Type B pancreatic cell (in vitro differentiated cells): ENCODE measurements at places on chromosomes 2 and 18.

GRCh38 chr2:7825591-7826312 lies 856.1 kb upstream of the ID2 start:
- H3K27ac ChIP-seq: no peak overlapping the region
- no peak overlapping the region for H3K4me3 ChIP-seq
- H3K27me3 ChIP-seq: no peaks in the 10 kb centered on the region
- no peaks in the 10 kb centered on the region for H3K36me3 ChIP-seq

DNA sequence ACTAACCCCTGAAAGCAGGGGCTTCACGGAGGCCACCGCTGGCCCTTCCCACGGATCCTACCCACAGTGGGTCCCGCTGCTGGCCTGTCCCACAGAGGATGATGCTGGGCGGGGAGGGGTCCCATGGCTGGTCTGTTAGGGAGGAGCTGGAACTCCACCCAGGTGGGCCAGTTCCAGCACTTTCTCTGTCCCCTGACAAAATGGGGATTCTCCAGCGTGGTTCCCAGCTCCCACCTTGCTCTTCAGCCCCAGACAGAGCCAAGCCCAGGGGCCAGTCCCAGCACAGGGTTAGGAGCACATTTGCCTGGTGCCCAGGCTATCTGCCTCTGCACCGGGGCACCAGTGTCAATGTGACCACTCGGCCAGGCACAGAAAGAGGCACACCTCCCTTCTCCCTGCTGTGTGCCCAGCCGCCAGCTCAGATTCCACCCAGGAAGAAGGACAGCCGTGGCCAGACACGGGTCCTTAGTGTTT lies 50.0 kb downstream of the ANKMY1 start:
- no peak overlapping the region for H3K4me3 ChIP-seq
- H3K4me1 ChIP-seq: no peaks in the 10 kb centered on the region
- H3K36me3 ChIP-seq: no peaks in the 10 kb centered on the region
- no peak overlapping the region for H3K27ac ChIP-seq

- no peak overlapping the region for H3K27ac ChIP-seq
- DNase-seq: no peak
- H3K4me1 ChIP-seq: no peaks in the 10 kb centered on the region
- H3K4me3 ChIP-seq: no peak overlapping the region
Observed at GRCh38 chr2:215269397-215270117, 42.3 kb upstream of the ATIC start.

- H3K27ac ChIP-seq: peak overlapping the region; percentile 98
- DNase-seq: no peak
- peak overlapping the region; percentile 98 for H3K4me3 ChIP-seq
- no peaks in the 10 kb centered on the region for H3K36me3 ChIP-seq
- H3K4me1 ChIP-seq: peaks cover 31% of the 10 kb centered on the region
Observed at GRCh38 chr2:219598308-219599078, 836 bp downstream of the STK11IP start.

DNA sequence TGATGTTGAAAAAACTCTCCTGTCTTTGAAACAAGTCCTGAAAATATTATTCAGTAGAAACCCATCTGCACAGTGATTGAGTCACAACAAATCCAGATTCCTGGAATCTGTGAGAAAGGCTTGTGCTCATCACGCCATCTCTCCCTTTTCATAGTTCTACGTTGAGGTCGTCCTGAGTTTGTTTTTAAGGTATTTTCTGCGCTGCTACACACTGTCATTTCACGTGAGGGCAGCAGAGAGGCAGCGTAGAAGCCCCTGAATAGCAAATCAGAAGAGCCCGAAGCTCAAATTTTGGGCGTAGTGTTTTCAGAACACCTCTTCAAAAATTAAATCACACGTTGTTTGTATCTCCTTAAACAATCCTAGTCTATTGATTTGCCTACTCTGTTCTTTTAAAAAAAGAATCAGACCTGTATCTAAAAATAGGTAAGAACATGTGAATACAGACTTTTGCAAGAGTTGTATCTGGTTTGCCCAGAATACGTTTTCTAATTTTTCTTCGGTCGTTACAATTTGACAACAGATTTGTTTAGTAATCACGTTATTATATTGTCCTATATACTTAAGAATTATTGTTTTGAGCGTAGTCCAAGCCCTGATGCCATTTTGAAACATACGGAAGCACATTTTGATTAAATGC lies 61.6 kb upstream of the SLC38A11 start:
- no peaks in the 10 kb centered on the region for H3K36me3 ChIP-seq
- H3K27ac ChIP-seq: no peak overlapping the region
- no peaks in the 10 kb centered on the region for H3K27me3 ChIP-seq
- DNase-seq: no peak
- H3K4me3 ChIP-seq: no peak overlapping the region

- no peaks in the 10 kb centered on the region for H3K4me1 ChIP-seq
- peak overlapping the region; percentile 83 for H3K27ac ChIP-seq
- peak overlapping the region; percentile 92 for H3K4me3 ChIP-seq
- H3K36me3 ChIP-seq: no peaks in the 10 kb centered on the region
Observed at GRCh38 chr2:172736424-172737174, 954 bp downstream of the RAPGEF4 start.

DNA sequence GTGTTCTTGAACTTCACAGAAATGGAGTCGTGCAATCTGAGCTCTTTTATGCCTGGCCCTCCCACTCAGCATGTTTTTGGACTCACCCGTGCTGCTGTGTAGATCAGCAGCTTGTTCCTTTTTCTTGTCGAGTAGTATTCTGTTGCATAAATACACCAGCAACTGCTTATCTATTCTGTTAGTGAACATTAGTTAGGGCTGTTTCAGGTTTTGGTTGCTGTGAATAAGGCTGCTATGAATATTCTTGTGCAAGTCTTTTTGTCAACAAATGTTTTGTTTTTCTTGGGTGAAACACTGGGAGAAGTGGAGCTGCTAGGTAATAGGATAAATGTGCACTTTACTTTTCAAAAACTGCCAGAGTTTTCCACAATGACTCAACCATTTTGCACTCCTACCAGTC lies 15.3 kb upstream of the CIDEA start:
- no peaks in the 10 kb centered on the region for H3K4me1 ChIP-seq
- H3K4me3 ChIP-seq: no peak overlapping the region
- DNase-seq: no peak
- no peaks in the 10 kb centered on the region for H3K36me3 ChIP-seq

- H3K4me3 ChIP-seq: no peak overlapping the region
- H3K4me1 ChIP-seq: peaks cover 8% of the 10 kb centered on the region
- no peak overlapping the region for H3K27ac ChIP-seq
- DNase-seq: no peak
Observed at GRCh38 chr2:138601458-138602165, 100.0 kb downstream of the SPOPL start.

DNA sequence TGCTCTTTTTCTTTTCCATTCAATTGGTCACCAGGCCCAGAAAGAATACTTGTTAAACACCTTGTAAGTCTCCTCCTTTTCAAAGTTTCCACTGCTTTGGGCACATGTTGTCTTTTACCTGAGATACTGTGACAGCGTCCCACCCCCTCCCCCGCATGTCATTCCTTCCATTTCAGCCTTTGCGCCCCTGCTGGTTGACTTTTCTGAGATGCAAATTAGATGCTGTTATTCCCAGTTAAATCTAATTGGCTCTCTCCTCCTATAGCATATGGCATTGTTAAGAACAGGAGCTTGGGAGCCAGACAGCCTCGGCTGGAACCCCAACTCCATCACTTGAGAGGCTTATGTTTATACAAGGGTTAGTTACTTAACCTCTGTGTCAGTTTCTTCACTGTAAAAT lies 80.3 kb upstream of the GAREM1 start:
- H3K27me3 ChIP-seq: peaks cover 6% of the 10 kb centered on the region
- H3K36me3 ChIP-seq: no peaks in the 10 kb centered on the region
- H3K27ac ChIP-seq: no peak overlapping the region
- DNase-seq: no peak
- H3K4me1 ChIP-seq: peaks cover 4% of the 10 kb centered on the region

GRCh38 chr2:158487419-158487818 lies 30.7 kb downstream of the PKP4 start:
- no peak overlapping the region for H3K4me3 ChIP-seq
- no peak overlapping the region for H3K27ac ChIP-seq
- peaks cover 33% of the 10 kb centered on the region for H3K4me1 ChIP-seq
- DNase-seq: no peak
- H3K36me3 ChIP-seq: peaks cover 9% of the 10 kb centered on the region

- DNase-seq: no peak
- H3K27me3 ChIP-seq: no peaks in the 10 kb centered on the region
- H3K36me3 ChIP-seq: peaks cover 21% of the 10 kb centered on the region
- H3K4me1 ChIP-seq: peaks cover 10% of the 10 kb centered on the region
- no peak overlapping the region for H3K4me3 ChIP-seq
Observed at GRCh38 chr2:65079017-65079416, 22.8 kb downstream of the CEP68 start.

DNA sequence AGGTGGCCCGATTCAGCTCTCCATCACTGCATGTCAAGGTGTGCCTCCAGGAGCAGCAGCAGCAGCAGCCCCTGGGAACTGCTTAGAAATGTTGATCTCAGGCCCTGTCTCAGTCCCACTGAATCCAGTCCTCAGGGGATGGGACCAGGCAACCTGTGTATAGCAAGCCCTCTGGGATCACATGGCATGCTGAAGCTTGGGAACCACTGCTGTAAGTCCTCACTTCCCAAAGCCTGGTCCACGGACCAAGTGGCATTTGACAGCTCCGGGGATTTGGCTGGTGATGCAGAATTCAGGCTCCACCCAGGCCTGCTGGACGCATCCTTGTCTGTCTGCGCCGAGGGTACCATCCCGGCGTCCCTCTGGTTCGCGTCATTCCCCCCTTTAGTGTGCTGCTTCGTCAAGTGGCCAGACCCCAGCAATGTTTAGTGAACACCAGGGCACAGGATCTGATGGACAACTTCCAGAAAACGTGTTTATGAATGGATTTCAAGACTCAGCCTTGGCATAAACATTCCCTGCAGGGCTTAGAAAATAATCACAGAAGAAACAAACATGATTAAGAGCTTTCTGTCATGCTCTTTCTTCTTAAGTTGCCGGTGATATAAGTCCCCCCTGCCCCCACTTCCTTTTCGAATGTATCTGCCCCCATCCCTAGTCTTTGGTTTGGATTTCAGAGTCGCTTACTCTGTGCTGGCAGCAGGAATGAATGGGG lies 234.0 kb downstream of the GBX2 start:
- no peak overlapping the region for H3K27ac ChIP-seq
- no peak overlapping the region for H3K4me3 ChIP-seq
- DNase-seq: no peak
- no peaks in the 10 kb centered on the region for H3K27me3 ChIP-seq

- peaks cover 17% of the 10 kb centered on the region for H3K4me1 ChIP-seq
- no peaks in the 10 kb centered on the region for H3K27me3 ChIP-seq
- H3K36me3 ChIP-seq: no peaks in the 10 kb centered on the region
Observed at GRCh38 chr18:58831606-58832005, 33.1 kb upstream of the ZNF532 start.

GRCh38 chr2:232139171-232139594 lies 177.7 kb downstream of the DIS3L2 start:
- peaks cover 6% of the 10 kb centered on the region for H3K36me3 ChIP-seq
- H3K4me3 ChIP-seq: no peak overlapping the region
- H3K27me3 ChIP-seq: no peaks in the 10 kb centered on the region
- no peaks in the 10 kb centered on the region for H3K4me1 ChIP-seq

DNA sequence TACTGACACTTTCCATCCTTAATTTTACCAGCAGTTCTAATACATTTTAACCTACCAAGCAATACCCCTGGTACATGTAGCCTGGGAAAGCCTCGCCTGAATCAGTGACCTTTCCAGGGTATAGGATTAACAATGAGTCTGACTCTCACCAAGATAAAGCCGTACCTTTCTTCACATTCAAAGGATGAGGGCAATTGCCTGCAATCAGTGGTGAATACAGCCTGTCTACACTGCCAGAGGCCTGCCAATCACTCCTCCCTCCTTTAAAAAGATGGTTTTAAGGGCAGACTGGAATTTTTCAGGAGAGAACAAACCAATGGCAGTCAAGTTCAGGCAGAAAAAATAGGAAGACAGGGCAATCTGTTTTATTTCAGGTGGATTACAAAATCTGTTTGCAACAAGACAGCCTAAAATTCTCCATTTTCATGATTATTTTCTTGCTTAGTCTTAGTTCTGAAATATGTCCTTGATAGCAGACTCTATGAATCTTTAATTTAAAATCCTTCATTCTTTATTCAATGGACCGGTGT lies 4.8 kb downstream of the EPHA4 start:
- peaks cover 42% of the 10 kb centered on the region for H3K4me1 ChIP-seq
- peak overlapping the region; percentile 54 for H3K4me3 ChIP-seq
- H3K27ac ChIP-seq: no peak overlapping the region
- H3K36me3 ChIP-seq: peaks cover 30% of the 10 kb centered on the region

DNA sequence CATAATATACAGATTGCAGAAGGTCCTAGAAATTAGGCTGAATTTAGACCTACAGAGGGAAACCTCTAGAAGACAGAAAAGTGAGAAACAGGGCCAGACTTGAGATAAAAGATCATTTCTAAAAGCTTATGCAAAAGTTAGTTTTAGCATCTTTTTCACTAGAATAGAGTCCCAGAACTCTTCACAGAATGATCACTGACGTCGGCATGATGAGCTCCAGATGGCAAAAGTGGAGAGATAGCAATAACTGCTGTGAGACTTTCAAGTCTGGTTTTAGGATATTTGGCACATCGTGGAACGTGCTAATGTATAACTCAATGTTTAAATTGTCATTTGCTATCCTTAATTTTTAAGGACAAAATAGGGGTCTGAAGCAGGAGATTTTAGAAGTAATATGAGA lies 1050.7 kb upstream of the CELF4 start:
- H3K27ac ChIP-seq: no peak overlapping the region
- no peaks in the 10 kb centered on the region for H3K27me3 ChIP-seq
- no peak for DNase-seq
- H3K36me3 ChIP-seq: no peaks in the 10 kb centered on the region
- H3K4me1 ChIP-seq: no peaks in the 10 kb centered on the region
- no peak overlapping the region for H3K4me3 ChIP-seq

DNA sequence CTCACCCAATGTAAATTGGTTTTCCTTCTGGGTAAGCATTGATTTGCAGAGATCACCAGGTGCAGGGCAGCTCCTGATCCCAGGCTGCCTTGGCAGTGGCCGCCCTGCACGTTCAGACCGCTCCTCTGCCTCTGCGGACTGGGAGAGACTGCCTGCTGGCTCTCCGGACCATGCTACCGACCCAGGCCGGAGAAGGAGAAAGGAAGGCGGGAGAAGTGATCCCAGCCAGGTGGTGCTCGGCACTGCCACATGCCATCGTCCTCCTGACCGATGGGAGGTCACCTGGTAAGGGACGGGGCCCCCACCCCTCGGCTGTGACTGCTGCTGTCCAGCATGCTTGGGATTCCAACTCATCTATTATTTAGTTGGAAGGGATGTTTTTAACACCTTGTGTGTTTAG lies 108.1 kb upstream of the POU3F3 start:
- peak; percentile 58 for DNase-seq
- no peak overlapping the region for H3K4me3 ChIP-seq
- H3K36me3 ChIP-seq: no peaks in the 10 kb centered on the region
- peaks cover 67% of the 10 kb centered on the region for H3K27me3 ChIP-seq

DNA sequence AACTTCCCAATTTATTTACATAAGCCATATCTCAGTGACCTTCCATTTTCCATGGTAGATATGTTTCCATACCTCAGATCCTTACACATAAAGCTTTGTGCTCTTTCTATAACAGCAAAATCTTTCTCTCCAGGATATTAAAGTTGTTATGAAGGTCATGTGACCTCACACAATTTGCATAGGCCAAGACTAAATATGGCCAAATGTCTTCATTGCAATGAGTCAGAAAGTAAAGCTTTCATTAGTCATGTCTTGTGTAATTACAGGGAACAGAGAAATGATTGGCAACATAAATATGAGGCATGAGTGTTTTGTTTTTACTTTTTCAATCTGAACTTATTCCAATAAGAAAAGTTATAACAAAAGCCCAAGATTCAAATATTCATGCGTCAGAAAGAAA lies 243.5 kb downstream of the ASXL3 start:
- H3K27me3 ChIP-seq: peaks cover 5% of the 10 kb centered on the region
- peaks cover 5% of the 10 kb centered on the region for H3K4me1 ChIP-seq
- no peaks in the 10 kb centered on the region for H3K36me3 ChIP-seq
- peak overlapping the region; percentile 49 for H3K4me3 ChIP-seq
- no peak overlapping the region for H3K27ac ChIP-seq
- DNase-seq: no peak
